ENCODE measurements at places on chromosomes 7 and 10. TPM values are rescaled to one million over a fixed set of nuclear protein-coding genes. Genes with fewer than 3 reads are reported as not detected.

The FBH1 gene
- 97.8 TPM for total RNA-seq

The SPDYE6 gene
- total RNA-seq, result not detected

The TUBAL3 gene
- total RNA-seq, result 1.3 TPM

The PNLIPRP2 gene
- not detected for total RNA-seq

The CDNF gene
- 1.0 TPM for total RNA-seq

The ASB15 gene
- total RNA-seq, result not detected

The MSS51 gene
- 1.2 TPM for total RNA-seq

The PRF1 gene
- 9.1 TPM for total RNA-seq

The ADAP1 gene
- 6.2 TPM for total RNA-seq

- DNase-seq, result no peak
- H3K27me3 ChIP-seq, result no peaks in the 10 kb centered on the region
- H3K4me3 ChIP-seq, result no peak overlapping the region
- H3K4me1 ChIP-seq, result no peaks in the 10 kb centered on the region
Measured at GRCh38 chr7:30778255-30779025, 7.2 kb downstream of the MINDY4 start.

- H3K27me3 ChIP-seq, result no peaks in the 10 kb centered on the region
- H3K27ac ChIP-seq, result no peak overlapping the region
- H3K4me1 ChIP-seq, result no peaks in the 10 kb centered on the region
- H3K36me3 ChIP-seq, result no peaks in the 10 kb centered on the region
- no peak overlapping the region for H3K4me3 ChIP-seq
- DNase-seq, result no peak
Measured at GRCh38 chr7:30556840-30557239, 37.8 kb upstream of the GARS1 start.

DNA sequence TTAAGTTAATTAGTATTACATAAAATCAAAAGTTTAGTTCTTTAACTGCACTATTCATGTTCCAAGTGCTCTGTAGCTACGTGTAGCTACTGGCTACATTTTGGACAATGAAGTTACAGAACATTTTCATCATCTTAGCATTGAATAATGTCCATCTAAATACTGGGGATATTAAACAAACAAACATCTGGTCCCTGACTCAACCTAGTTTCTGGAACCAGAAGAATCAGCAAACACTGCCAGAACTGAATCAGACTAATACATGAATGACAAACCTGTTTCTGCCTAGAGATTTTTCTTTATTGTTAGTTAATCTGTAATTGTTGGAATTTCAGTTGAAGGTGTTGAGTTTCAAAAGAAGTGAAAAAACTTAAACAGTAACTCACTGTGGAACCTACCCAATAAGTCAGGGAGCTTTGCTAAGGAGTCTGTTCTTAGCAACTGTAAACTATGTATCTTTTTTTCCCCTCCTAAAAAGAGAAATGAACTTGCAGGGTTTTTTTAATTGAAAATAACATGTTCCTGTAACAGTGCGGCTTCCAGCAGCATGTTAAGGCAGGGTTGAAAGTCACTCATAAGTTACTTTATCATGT, 58.3 kb downstream of the CDK13 start:
- H3K27ac ChIP-seq, result no peak overlapping the region
- DNase-seq, result no peak
- H3K4me3 ChIP-seq, result no peak overlapping the region
- peaks cover 44% of the 10 kb centered on the region for H3K36me3 ChIP-seq

GRCh38 chr10:107442035-107442505, 277.6 kb upstream of the SORCS1 start:
- H3K4me1 ChIP-seq, result no peaks in the 10 kb centered on the region
- H3K36me3 ChIP-seq, result no peaks in the 10 kb centered on the region
- H3K4me3 ChIP-seq, result no peak overlapping the region
- no peaks in the 10 kb centered on the region for H3K27me3 ChIP-seq

DNA sequence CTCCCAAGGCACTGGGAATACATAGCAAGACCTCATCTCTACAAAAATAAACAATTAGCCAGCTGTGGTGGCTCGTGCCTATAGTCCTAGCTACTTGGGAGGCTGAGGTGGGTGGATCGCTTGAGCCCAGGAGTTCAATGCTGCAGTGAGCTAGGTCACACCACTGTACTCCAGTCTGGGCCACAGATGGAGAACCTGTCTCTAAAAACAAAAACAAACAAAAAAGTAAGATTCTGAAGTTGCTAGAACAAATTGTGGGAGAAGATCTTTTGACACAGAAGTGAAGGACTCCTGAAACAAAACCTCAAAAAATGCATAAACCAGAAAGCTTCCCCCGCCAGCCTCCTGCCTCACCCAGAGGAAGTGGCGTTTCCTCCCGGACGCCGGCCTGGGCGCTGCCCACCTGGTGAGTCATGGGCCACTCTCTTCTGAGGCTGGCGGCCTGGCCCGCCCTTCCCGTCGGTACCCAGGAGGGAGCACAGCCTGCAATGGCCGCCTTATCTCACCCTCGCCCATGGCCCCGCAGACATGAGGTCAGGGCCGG, 25.4 kb upstream of the ELN start:
- no peak for DNase-seq
- H3K36me3 ChIP-seq, result no peaks in the 10 kb centered on the region
- H3K4me1 ChIP-seq, result no peaks in the 10 kb centered on the region
- no peak overlapping the region for H3K27ac ChIP-seq
- no peak overlapping the region for H3K4me3 ChIP-seq

DNA sequence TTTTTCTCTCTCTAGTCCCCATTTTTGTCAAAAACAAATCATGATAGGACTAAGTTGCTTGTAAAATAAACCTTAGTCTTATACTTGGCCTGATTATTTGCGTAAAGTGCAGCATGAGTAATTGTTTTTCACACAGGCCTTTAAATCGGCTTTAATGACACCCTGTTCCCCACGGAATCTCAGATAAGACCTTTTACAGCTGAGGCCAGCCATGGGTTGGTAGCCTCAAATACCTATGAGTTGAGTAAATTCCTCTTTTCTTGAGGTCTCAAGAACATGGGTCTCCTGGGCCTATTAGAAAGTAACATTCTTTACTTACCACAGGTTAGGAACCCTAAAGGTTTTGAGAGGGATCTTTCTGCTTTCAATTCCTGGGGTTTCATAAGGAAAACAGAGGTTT, 761.0 kb upstream of the PHF14 start:
- no peaks in the 10 kb centered on the region for H3K36me3 ChIP-seq
- no peak overlapping the region for H3K4me3 ChIP-seq
- no peaks in the 10 kb centered on the region for H3K27me3 ChIP-seq
- no peaks in the 10 kb centered on the region for H3K4me1 ChIP-seq
- no peak for DNase-seq

DNA sequence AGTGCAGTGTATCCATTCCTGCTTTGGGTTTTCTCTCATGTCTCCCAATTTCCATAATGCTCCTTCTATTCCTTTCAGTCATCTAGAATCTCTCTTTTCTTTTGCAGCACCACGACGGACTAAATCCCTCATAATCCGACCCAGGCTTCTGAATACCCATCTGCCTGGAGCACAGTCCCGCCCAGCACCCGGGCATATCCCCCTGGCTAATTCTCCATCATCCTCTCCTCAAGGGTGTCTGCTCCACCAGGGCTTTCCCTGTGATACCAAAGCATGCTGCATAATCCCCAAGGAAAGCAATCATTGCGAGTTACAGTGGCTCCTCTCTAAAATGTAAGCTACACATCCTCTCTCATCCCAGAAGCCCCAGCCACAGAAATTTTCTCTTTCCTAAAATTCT, 321.9 kb downstream of the CCDC3 start:
- no peaks in the 10 kb centered on the region for H3K36me3 ChIP-seq
- DNase-seq, result no peak
- no peaks in the 10 kb centered on the region for H3K27me3 ChIP-seq
- peaks cover 12% of the 10 kb centered on the region for H3K4me1 ChIP-seq

DNA sequence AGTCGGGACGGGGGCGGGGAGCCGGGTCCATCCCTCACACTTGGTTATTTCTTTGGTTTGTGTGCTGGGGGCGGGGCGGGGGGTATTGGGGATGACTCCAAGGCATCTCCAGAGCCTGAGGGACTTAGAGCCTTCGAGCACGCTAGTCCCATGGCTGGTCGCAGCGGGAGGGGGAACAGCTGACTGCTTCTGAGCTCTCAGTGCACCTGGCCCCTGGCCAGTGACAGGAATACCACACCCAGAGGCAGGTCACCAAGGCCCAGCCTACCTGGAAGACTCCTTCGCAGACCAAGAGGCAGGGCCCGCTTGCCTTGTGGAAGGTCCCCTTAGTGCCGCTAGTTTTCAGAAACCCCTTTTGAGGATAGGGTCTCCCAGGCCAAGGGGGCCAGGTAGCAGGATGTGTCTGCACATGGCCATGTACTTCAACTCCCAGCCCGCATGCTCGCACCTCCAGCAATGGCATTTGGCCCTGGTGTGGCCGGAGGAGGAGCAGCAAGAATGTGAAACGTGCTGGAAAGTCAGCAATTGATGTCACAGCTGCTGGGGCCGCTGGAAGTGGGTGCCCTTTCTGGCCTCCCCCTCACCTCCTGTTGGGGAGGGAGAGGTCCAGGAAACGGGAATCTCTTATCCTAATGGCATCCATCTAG, 40.3 kb downstream of the AGAP3 start:
- H3K27ac ChIP-seq, result no peak overlapping the region
- peaks cover 38% of the 10 kb centered on the region for H3K27me3 ChIP-seq
- no peak for DNase-seq
- peaks cover 4% of the 10 kb centered on the region for H3K36me3 ChIP-seq
- no peak overlapping the region for H3K4me3 ChIP-seq

GRCh38 chr7:78055001-78055573, 256.5 kb downstream of the PHTF2 start:
- no peaks in the 10 kb centered on the region for H3K27me3 ChIP-seq
- H3K36me3 ChIP-seq, result no peaks in the 10 kb centered on the region
- H3K27ac ChIP-seq, result no peak overlapping the region
- H3K4me3 ChIP-seq, result no peak overlapping the region
- DNase-seq, result no peak

- H3K27ac ChIP-seq, result no peak overlapping the region
- DNase-seq, result no peak
- no peak overlapping the region for H3K4me3 ChIP-seq
- H3K36me3 ChIP-seq, result peaks cover 73% of the 10 kb centered on the region
- H3K4me1 ChIP-seq, result no peaks in the 10 kb centered on the region
- no peaks in the 10 kb centered on the region for H3K27me3 ChIP-seq
Measured at GRCh38 chr7:150332852-150333635, 8.4 kb downstream of the RARRES2 start.

Data from thymus (tissue), 14 donors.